ENCODE measurements at places on chromosomes 4 and X.
A peak's percentile ranks its signal among the peaks of the same experiment; 100 is the strongest.

DNA sequence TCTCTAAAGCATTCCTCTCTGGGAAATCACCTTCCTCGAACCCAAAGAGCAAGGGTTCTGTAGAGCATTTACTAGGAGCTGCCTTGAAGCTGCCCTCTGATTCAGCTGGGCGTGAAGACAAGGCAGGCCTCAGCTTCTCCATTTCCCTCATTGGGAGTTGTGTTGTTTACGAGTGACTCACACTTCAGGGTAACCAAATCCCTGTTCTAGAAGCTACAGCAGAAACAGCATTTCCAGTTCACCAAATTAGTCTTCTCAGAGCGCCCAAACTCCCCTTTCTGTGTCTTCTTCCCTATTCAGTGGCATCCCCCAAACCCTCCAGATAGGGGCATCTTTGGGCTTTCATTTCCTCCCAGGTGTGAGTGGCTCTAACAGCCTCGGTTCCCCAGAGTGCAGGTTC is 863 bp upstream of the XPNPEP2 start:
- DNase-seq: no peak

DNA sequence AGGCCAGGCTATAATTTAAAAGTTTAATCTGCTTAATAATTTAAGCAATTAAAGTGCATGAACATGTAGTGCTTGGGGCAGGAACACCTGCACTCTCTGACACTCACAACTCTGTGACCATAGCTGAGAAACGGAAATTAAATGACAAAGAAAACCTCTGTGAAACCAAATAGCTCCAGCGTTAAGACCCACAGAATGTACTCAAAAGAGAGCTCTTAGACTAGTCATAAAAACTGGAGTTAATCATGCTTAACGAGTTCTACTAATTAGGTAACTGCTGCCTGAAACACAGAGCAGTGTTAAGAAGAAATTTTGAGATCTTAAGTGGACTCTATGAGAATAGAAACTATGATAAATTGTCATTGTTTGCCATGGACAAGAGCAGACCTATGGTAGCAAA is 174.4 kb upstream of the SPIN4 start:
- no peak for DNase-seq

DNA sequence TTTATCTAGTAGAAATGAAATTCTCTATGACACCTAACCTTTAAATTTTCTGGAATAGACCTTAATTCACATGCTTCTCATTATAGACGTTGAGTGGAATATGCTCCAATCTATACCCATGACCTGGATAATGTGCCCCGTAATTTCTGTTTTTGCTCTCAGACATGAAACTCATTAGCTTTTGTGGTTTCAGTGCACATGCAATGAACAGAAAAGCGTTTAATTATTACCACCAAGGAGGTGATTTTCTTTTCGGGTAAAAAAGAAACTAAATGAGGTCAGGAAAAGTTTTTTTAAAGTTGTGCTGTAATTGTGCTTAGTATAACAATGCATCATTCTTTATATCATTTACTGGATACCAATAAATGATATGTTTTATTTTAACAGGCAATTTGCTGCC is 1703.9 kb upstream of the TENM3 start:
- no peak for DNase-seq

GRCh38 chr4:131084997-131085396 is 1989.0 kb downstream of the C4orf33 start:
- no peak for DNase-seq

DNA sequence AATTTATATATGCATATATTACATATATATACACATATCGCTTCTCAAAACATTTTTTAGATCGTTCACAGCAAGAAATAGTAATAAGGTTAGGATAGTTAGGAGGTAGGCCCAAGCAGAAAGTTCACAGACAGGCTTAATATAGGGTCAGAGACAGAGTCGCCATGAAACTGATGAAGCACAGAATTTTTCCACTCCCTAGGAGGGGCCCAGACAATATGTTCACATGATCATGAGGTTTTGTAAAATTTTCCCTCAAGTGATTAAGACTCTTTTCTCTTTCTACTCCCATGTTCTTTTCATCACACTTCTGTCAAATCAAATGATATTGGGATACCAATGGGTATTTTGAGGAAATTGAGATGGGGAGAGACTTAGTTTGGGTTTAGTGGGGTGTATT is 5.2 kb upstream of the ENAM start:
- no peak for DNase-seq

DNA sequence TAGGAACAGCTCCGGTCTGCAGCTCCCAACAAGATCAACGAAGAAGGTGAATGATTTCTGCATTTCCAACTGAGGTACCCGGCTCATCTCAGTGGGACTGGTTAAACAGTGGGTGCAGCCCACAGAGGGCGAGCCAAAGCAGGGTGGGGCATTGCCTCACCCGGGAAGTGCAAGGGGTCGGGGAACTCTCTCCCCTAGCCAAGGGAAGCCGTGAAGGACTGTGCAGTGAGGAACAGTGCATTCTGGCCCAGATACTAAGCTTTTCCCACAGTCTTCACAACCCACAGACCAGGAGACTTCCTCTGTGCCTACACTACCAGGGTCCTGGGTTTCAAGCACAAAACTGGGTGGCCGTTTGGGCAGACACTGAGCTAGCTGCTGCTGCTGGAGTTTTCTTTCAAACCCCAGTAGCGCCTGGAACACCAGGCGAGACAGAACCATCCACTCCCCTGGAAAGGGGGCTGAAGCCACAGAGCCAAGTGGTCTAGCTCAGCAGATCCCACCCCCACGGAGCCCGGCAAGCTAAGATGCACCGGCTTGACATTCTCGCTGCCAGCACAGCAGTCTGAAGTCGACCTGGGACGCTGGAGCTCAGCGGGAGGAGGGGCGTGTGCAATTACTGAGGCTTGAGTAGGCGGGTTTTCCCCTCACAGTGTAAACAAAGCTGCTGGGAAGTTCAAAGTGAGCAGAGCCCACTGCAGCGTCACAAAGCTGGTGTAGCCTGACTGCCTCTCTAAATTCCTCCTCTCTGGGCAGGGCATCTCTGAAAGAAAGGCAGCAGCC is 84.6 kb downstream of the THOC2 start:
- peak; percentile 31 for DNase-seq

DNA sequence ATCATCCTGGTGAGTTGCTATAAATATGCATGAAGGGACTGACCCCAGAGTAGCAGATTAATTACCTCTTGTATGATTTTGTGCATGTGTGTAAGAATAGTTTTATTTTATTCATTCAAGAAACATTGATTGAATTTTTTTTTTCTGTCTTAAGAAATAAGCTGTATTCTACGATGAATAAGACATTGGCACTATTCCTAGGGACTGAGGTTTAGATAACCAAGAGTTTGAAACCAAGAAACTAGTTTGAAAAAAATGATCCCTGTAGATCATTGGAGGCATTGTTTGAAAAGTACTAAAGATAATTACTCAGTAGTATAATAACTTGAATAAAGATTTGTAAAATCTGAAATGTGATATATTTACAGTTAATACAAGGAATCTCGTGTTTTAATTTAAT is 1086.9 kb downstream of the PCDH7 start:
- no peak for DNase-seq

GRCh38 chrX:2907295-2907694 is 21.8 kb downstream of the ARSD start:
- DNase-seq: no peak

- DNase-seq: no peak
Observed at GRCh38 chr4:110514889-110515479, 39.0 kb downstream of the ENPEP start.

GRCh38 chr4:16714191-16714590 is 184.3 kb downstream of the LDB2 start:
- DNase-seq: no peak

DNA sequence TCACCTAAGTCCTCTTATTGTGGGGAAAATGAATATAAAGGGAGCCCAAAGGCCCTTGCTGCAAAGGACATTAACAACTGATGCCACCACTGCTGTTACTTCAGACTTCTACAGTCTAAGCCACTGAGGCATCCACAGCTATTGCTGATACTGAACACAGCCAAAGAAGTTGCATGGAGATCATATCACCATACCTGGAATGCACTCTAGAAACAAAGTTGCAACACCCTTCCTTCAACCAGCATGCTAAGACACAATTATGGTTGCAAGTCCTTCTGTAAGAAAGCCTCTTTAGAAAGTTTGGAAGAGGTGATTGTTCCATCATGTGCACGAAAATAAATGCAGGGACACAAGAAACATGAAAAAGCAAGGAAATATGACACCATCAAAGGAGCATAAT is 105.7 kb upstream of the SH3RF1 start:
- DNase-seq: no peak

DNA sequence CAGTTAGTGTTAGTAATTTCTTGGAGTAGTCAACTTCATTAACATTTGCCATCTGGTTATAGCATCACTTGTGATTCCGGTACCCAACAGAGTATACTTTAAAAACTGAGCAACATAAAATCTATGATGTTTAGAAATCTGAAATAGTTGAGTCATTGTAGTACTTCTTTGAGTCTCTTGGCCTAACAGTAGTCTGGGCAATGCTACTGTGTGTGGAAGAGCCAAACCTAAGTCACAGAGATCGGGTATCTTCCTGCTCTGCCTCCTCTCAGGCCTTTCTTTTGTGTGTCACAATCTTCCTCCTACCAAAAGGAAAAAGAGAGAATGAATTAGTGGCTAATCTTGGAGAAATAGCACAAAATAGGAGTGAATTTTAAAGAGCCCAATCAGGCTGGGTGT is 25.5 kb downstream of the DCUN1D4 start:
- no peak for DNase-seq

- no peak for DNase-seq
Observed at GRCh38 chr4:70183168-70183939, 12.2 kb upstream of the ODAM start.

GRCh38 chr4:98482847-98483806 is 175.3 kb downstream of the TSPAN5 start:
- no peak for DNase-seq

- DNase-seq: no peak
Observed at GRCh38 chrX:48695534-48695896, 1.0 kb upstream of the SUV39H1 start.

DNA sequence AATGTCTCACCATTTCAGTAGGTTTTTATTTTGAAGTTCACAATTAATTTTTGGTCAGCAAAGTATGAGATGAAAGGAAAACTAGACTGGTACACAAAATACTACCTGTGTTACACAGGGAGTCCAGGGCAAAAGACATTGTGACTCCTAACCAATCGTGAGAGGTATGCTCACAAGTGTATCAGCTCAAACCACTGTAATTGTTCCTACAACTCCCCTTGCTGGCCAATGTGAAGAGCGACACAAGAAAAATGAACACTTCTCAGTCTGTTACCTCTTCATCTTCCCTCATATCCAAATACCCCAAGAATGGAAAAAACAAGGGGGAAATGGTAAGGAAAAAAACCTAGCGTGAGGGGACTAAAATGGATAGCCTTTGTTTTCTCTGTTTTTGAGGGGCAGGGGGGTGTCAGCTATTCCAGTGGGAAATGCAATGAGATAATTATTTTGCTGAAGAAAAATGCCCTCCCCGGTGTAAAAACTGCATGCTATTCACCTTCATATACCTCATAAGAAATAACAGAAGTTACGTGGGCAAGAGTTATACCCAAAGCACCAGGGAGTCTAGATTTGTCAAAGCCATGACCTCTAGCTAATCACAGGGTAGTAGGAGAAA is 30.6 kb upstream of the NSUN7 start:
- DNase-seq: peak; percentile 46

GRCh38 chrX:87663421-87663820 is 145.8 kb downstream of the KLHL4 start:
- DNase-seq: no peak

DNA sequence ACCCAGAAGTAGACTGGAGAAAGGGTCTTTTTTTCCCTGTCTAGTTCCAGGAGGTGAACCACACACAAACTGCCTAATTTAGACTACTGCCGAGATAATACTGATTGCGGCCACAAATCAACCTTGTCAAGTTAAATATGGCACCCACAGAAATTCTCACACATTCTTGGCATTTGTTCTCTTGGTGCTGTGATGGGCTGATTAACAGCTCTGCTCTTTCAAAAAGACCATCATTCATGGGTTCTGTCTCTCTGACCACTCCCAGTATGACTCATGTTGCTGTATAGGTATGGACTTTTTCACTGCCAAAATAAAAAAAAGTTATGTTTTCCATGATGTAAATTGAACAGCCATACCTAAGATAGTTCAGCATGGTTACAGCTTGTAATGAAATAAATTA is 1003.5 kb upstream of the LCORL start:
- no peak for DNase-seq

DNA sequence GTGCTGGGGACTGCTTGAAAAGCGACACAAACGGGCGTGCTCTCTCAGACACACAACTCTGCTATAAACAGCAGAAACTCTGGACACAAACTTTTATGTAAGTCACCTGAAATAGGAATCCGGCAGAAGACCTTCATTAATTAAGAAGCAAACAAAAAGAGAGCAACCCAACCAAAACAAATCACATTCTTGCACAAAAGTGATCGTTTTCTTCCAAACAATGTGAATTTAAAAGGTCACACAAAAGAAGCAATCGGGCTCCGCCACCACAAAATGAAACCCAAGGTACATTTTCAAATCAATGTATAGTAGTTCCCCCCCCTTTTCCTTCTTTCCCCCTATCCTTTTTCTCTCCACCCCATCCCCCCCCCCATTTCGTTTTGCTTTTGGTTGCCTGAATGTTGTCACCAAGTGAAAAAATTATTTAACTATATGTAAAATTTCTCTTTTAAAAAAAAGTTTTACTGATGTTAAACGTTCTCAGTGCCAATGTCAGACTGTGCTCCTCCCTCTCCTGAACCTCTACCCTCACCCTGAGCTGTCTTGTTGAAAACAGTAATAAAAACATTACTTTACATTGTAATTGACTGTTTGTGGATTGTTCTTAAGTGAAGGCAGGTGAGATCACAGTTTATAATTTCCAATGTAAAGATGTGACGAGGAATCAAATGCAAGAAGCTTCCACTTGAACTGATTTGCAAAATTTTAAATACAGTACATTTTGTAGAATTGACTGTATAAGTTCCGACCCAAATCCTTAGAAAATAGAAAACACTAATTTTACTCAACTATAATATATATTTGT is 2.4 kb downstream of the MAB21L2 start:
- DNase-seq: no peak

- peak; percentile 2 for DNase-seq
Observed at GRCh38 chrX:145405012-145405411, 157.7 kb downstream of the SPANXN1 start.

GRCh38 chrX:154348114-154348531 is 26.3 kb downstream of the FLNA start:
- no peak for DNase-seq

GRCh38 chrX:63434665-63435064 is 83.5 kb upstream of the SPIN4 start:
- DNase-seq: peak; percentile 1

DNA sequence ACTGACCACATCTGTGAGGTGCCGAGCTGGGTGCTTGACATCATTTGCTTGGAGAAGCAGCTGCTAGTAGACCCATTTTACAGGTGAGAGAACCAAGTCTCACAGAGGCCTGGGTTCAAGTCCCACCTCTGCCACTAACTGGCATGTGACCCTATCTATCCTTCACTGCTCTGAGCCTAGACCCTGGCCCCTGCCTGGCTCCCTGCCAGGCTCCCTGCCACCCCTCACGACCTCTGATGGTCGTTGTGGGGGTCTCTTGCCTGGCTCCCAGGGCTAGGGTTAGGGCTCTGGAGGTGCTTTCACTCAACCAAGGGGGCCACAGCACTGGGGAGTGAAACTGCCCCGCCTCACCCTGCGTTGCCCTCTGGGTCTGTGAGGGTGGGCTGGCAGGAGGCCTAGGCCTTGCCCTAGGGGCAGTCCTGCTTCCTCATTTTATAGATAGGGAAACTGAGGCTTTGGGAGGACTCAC is 7.2 kb upstream of the ADD1 start:
- no peak for DNase-seq

Data from HuH-7 (cell line).